ENCODE measurements at places on chromosomes 3 and 15. TPM values are rescaled to one million over a fixed set of nuclear protein-coding genes. Genes with fewer than 3 reads are reported as not detected.

- DNase-seq = no peak
Measured at GRCh38 chr3:169509780-169510692, 153.5 kb downstream of the MECOM start.

DNA sequence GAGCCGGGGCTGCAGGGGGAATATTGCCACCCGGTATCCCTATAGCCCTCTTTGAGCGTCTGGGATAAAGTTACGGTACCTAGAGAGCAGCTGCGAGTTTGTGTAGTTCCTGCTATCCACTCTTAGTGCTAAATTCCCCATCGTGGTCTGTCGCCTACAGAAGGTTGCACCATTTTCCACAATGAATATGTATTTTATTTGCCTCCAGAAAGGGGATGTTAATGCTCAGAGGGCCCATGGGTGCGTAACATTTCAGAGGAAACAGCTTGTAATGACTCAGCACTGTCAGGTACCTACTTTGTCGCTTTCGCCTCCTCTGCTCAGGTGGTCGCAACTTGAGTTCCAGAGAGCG lies 1.1 kb downstream of the SLCO3A1 start:
- DNase-seq = no peak

DNA sequence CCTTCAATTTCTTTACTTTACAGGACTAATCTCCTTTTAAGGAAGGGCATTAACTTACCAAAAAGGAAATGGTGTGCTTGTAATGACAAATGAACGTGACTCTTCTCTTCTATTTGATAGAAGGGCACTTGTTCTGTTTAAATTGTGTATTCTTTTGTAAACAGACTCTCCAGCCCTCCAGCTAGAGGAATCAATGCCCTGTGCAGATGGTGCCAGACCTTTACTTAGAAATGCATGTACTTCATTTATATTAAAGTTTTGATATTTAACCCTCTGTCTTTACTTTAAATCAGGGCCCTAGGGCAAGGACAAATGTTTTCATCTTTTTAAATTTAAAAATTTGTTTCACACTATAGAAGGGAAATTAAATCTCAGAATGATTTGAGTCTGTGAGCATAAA lies 355.1 kb downstream of the GBE1 start:
- DNase-seq = no peak

GRCh38 chr3:16448639-16449070 lies 64.8 kb downstream of the RFTN1 start:
- peak; percentile 77 for DNase-seq

- DNase-seq = no peak
Measured at GRCh38 chr15:45326280-45326679, 52.1 kb downstream of the GATM start.

FANCI gene
- 1.9 TPM for total RNA-seq

ZNF80 gene
- total RNA-seq = not detected

- DNase-seq = no peak
Measured at GRCh38 chr15:65386376-65386775, 8.6 kb upstream of the IGDCC3 start.

SPINK8 gene
- total RNA-seq = not detected

GRCh38 chr15:59191855-59192237 lies 14.8 kb upstream of the LDHAL6B start:
- no peak for DNase-seq

DNA sequence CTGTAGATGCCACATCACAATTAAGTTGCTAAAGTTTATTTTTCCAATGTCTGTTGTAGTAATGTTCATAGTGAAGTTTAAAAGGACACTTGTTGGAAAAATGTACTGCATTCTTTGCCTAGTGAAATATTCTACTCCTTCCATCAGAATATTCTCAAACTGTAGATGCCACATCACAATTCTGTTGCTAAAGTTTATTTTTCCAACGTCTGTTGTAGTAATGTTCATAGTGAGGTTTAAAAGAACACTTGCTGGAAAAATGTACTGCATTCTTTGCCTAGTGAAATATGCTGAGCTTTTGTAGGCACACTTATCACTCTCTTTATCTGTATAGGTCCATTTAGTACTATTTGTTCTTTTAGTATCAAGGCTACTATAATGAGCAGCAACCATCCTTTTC lies 836.1 kb downstream of the NAALADL2 start:
- no peak for DNase-seq

DNA sequence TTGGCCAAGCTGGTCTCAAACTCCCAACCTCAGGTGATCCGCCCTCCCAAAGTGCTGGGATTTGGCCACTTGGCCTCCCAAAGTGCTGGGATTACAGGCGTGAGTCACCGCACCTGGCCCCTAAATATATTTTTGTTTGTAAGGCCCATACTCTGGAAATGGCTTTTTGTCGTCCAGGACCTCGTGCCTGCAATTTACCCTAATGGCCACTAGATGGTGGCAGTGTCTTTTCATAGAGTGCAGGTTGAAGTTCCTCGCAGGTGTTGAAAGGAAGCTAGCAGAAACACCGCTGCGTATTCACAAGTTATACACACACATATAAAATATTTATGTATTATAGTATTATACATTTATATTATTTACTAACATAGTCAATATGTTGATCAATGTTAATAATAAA lies 97.2 kb downstream of the LRTM1 start:
- no peak for DNase-seq

- no peak for DNase-seq
Measured at GRCh38 chr3:136642711-136643110, 109.5 kb downstream of the STAG1 start.

ACKR4 gene
- total RNA-seq = 1.4 TPM

TRH gene
- not detected for total RNA-seq

TBC1D23 gene
- 31.3 TPM for total RNA-seq
